Activated T-helper 1 cell treated with anti-CD3 and anti-CD28 coated beads, Interleukin-2, amount 50 U/mL, for 16 hours (primary cell): ENCODE measurements at places on chromosomes 6 and 20.

- no peak for DNase-seq
Measured at GRCh38 chr6:127859956-127860355, 40.9 kb downstream of the THEMIS start.

GRCh38 chr20:51503376-51503775 is 39.1 kb downstream of the NFATC2 start:
- no peak for DNase-seq

GRCh38 chr6:148144917-148145521 is 197.6 kb upstream of the SASH1 start:
- peak; percentile 13 for DNase-seq

DNA sequence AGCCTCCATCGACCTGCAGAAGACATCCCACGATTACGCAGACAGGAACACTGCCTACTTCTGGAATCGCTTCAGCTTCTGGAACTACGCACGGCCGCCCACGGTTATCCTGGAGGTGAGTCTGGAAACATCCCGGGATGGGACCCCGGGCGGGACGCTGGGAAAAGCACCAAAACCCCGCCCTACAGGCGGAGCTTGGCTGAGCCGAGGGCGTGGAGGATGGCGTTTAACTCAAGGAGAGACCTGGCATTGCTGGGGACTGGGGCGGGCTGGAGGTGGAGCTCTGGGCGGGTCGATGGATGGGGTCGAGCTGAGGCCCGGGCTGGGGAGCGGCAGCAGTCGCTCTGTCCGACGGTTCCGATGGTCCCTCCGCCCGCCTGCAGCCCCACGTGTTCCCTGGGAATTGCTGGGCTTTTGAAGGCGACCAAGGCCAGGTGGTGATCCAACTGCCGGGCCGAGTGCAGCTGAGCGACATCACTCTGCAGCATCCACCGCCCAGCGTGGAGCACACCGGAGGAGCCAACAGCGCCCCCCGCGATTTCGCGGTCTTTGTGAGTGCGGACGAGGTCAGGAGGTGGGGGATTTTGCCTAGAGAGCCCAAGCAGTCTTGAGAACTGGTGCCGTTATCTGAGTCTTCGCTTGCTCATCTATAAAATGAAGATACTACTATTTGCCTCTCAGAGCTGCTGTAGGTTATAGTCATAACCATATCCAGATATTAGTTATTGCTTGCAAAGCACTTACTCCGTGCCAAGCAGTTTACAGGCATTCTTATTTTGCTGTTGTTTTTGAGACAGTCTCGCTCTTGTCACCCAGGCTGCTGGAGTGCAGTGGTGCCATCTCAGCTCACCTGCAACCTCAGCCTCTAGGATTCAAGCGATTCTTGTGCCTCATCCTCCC is 3.8 kb downstream of the SPAG4 start:
- DNase-seq = peak; percentile 46

DNA sequence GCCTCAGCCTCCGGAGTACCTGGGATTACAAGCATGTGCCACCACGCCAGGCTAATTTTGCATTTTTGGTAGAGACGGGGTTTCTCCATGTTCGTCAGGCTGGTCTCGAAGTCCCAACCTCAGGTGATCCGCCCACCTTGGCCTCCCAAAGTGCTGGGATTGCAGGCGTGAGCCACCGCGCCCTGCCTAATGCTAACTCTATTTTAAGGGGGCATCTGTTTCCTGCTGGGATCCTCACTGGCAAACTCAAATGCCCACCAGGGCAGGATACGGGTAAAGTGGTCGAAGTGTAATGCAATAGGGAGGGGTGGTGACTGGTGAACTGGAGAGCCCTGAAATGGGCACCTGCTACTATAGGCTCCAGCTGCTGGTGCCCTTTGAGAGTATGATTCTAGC is 131.9 kb upstream of the ZNF217 start:
- DNase-seq = no peak

DNA sequence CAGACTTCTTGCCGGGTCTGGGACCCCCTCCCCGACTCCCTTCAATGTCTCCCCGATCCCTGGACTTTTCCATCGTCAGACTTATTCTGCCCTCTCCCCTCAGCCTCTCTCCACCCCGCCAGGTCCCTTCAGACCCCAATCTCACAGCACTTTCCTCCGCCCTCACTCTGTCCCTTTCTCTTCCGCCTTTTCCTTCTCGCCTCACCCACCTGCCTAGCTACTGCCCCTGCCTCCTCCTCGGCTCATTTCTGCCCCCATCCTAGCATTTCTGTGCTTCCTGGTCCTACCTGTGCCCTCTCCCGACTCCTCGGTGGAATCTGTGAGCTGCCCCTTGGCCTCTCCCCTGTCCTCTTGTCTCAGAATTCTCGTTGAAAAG is 616 bp downstream of the CHMP4B start:
- DNase-seq = no peak

GRCh38 chr6:90484385-90484784 is 102.5 kb downstream of the MAP3K7 start:
- no peak for DNase-seq

DNA sequence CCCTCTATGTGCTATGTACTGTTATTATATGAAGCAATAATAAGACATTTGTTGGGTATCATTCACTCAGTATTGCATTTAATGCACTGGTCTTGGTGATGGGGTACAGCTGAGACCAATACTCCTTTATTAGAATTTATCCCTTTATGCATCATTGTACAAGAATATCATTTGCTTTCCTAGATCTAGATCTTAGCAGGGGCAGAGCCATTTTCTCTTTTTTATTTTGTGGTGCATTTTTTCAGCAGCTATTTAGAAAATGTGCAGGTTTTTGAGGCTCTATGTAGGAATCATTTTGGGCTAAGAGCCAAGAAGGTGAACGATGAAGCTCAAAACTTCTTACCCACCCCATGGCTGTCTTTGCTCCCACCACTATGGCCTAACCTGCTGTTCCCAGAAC is 114.2 kb downstream of the OR2B2 start:
- no peak for DNase-seq

DNA sequence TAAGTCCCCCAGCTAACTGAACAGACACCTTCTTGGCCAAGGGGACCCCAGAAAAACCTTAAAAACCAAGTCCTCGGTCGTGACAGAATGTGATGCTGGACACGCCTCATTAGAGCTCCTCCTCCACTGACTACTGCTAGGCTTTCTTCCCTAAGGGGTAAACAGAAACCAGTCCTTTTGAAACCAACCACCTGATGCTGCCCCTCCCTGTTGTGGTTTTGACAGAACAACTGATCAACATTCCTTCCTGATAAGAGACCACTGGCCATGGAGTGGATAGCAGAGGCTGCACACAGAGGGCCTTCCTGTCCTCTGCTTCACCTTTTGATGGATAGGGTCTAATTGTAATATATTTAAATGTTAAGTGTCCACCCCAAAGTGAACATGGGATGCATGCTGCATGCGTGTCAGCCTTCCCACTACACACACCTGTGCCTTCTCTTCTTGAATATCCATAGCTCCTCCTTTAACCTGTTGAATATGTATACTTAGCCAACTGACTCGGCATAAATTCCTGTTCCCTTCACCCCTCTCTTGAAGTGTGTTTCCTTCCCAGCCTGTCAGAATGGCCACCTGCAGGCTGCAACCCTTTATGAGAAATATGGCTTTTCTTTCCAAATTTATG is 27.9 kb upstream of the SLC2A12 start:
- DNase-seq = no peak

- DNase-seq = no peak
Measured at GRCh38 chr6:113481458-113481857, 375.7 kb upstream of the MARCKS start.

DNA sequence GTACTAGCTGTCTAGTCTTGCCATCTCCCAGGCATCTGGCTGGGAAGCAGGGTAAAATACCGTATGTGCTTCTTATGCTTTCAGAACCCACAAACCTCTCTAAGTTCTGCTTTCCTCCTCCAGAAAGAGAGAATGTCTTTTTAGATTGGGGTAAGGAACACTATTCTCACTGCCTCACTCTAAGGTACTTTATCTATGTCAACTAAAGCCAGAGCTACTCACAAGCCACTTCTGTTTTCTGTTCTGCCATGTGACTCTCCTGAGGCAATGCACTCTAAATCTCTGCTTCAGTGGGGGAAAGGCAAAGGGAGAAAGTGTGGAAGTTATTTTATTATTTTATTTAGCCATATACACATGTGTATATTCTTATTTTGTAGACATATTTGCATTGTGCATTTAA is 15.6 kb downstream of the MEP1A start:
- DNase-seq = no peak

DNA sequence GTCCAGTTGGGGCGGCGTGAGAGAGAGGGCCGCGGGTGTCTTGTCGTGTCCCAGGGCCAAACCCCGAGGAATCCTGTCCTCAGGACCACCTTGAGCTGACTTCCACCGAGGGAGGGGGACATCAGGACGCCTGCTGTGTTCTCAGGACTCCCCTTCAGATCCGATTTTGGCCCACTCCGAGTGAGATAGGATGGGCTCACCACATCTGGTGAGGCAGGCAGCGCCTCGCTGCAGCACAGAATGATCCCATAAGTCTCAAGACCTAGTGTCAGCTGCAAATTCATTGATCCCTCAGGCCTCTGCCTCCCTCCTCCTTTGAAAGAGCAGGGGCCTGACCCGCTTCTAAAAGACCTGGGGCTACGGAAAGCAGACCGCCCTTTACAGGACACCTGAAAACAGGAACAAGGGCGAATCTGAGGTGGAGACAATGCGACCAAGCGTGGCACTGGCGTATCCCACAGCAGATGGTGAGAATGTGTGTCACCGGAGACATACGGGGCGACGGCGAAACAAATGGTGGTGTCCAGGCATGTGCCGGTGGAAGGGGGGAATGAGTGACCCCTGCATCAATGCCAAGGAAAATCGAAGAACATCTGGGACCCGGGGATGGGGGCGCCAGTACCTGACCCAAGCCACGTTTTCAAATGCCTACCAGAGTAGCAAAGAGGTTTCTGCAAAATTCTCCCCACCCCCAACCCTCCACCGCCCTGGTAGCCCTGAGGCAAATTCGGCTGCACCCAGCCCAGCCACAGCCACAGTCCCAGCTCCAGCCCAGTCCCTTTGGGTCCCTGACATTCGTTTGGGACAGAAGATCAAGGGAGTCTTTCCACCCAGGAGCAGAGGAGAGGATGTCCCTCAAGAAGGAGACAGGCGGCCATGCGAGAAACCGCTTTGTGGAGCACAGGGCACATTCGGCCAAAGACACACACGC is 162.1 kb upstream of the ZNF337 start:
- DNase-seq = no peak

DNA sequence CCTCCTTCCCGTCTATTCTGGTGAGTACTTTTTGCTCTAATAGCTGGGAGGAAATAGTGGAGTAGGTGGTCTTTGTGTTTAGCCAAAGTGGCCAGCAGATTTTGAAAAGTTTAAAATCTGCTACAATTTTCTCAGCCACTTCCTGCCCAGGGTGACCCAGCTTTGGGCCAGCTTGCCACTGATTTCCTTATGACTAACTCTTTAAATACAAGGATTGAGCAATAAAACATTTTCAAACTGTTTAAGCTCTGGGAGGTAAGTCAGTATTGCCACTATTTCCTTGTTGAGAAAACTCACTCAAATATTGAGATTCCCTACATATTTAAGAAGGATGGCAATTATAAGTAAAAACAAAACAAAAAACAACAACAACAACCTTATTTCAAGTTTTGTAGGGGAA is 54.5 kb downstream of the TRMT11 start:
- DNase-seq = no peak

DNA sequence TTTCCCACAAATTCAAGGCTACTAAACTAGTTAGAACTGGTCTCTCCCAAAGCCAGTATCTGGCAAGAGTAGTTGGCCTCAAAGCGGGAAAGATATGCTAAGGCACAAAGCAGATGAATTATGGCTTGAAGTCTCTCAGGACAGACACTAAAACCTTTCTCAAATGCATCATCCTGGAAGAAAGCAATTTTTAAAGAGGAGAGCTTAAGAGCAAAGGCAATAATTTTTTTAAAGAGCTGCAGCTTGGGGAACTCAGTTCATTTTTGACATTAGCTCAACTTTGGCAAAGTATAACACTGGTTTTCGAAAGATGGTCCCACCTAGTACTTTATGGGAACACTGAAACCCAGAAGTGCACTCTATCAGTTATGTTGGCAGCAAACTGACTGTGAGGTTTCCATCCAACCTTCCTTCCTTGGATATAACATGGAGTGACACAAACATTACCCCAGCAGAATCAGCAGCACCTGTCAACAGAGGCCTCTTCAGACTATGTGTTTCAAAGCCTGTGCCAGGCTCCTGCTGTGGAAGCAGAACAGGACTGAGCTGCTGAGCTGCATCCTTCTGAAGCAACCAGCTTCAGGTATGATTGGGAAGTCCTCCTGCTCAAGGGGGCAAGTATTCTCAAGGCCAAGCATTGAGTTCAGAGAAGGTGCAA is 852.3 kb upstream of the HS3ST5 start:
- no peak for DNase-seq

GRCh38 chr6:30876039-30876730 is 8.1 kb upstream of the DDR1 start:
- DNase-seq = no peak

DNA sequence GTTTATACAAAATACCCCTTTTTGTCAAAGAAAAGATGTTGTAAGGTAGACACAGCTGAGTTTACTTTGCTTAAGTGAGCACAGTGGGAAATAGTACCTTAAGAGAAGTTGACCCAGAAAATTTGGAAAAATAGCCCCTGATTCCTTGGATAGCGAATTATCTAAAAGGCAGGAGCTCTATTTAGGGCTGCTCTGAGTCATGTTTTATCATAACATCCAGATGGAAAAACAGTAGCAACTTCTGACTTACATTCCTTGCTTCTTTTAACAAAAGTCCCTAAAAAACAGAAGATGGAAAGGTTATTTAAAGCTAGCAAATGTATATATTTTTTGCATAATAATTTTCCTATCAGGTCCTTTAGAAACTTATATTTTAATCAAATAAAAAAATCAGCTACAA is 59.0 kb downstream of the THEMIS start:
- no peak for DNase-seq

DNA sequence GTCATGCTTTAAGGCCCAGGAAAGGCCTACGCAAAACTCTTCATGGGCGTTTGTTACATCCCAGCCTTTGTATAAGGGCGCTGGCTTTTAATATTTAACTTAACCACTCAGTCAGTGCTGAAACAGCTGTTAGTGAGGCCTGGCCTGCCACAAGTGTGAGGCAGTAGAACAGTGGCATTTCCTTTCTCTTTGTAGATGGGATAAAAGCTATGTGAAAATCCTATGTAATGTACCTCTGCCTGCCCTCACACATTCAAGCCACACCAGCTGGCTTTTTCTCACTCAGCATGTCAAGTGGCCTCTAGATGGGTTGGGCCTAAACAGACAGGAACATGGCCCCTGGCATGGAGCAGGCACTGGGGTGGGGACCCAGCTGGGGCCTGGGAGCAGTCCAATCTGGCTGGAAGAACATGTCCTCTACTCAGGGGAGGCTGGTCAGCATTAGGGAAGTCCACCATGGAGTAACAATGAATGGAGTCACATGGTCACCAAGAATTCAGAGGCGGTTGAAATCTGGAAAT is 20.7 kb downstream of the CGA start:
- no peak for DNase-seq

GRCh38 chr20:35767683-35768481 is 3.9 kb upstream of the PHF20 start:
- DNase-seq = peak; percentile 31
